ENCODE measurements at places on chromosomes 4 and X. TPM values are rescaled to one million over a fixed set of nuclear protein-coding genes. Genes with fewer than 3 reads are reported as not detected.

The MAP3K15 gene
- 0.13 TPM for total RNA-seq

The RUFY3 gene
- 25.4 TPM for total RNA-seq

The ATP1B4 gene
- total RNA-seq: not detected

The ADH1C gene
- not detected for total RNA-seq

The PHEX gene
- 0.63 TPM for total RNA-seq

The RBMX gene
- 159 TPM for total RNA-seq

The COX7B2 gene
- total RNA-seq: not detected

The F8A3 gene
- total RNA-seq: 1.4 TPM

The LRRC66 gene
- under 0.01 TPM for total RNA-seq

The MAGEA4 gene
- total RNA-seq: not detected

The CFAP47 gene
- total RNA-seq: not detected

The GPRIN3 gene
- total RNA-seq: 1.0 TPM

The NDUFB11 gene
- 69.4 TPM for total RNA-seq

The KLHL13 gene
- total RNA-seq: 0.38 TPM

The EVC2 gene
- 10.4 TPM for total RNA-seq

The HPGDS gene
- not detected for total RNA-seq

The SHOX gene
- total RNA-seq: not detected

The UGT2B17 gene
- not detected for total RNA-seq

Data from dermis microvascular lymphatic vessel endothelial cell (primary cell).